ENCODE measurements at places on chromosomes 1 and 21. TPM values are rescaled to one million over a fixed set of nuclear protein-coding genes. Genes with fewer than 3 reads are reported as not detected.

The SHE gene
- 0.01 TPM for polyA plus RNA-seq

The AMY2A gene
- polyA plus RNA-seq: not detected

The DNASE2B gene
- polyA plus RNA-seq: not detected

The GPR89B gene
- 22.3 TPM for polyA plus RNA-seq

The FAM78B gene
- 0.22 TPM for polyA plus RNA-seq

The TNFRSF14 gene
- 427 TPM for polyA plus RNA-seq

The REN gene
- polyA plus RNA-seq: not detected

The TNFSF4 gene
- 0.87 TPM for polyA plus RNA-seq

The GJA5 gene
- polyA plus RNA-seq: not detected

The LMX1A gene
- not detected for polyA plus RNA-seq

The OR6K6 gene
- polyA plus RNA-seq: not detected

The SLC44A5 gene
- 0.12 TPM for polyA plus RNA-seq

The KIF14 gene
- polyA plus RNA-seq: 0.01 TPM

The TMOD4 gene
- polyA plus RNA-seq: 1.7 TPM

The ARTN gene
- 0.13 TPM for polyA plus RNA-seq

The CENPS gene
- 2.9 TPM for polyA plus RNA-seq
